Stimulated activated CD8-positive, alpha-beta memory T cell treated with anti-CD3 and anti-CD28 coated beads, Interleukin-7, amount 100 ng/mL, for 4 hours (primary cell): ENCODE measurements at places on chromosomes 5 and 9.

GRCh38 chr5:20286512-20286911, 298.5 kb upstream of the CDH18 start:
- DNase-seq, result no peak

DNA sequence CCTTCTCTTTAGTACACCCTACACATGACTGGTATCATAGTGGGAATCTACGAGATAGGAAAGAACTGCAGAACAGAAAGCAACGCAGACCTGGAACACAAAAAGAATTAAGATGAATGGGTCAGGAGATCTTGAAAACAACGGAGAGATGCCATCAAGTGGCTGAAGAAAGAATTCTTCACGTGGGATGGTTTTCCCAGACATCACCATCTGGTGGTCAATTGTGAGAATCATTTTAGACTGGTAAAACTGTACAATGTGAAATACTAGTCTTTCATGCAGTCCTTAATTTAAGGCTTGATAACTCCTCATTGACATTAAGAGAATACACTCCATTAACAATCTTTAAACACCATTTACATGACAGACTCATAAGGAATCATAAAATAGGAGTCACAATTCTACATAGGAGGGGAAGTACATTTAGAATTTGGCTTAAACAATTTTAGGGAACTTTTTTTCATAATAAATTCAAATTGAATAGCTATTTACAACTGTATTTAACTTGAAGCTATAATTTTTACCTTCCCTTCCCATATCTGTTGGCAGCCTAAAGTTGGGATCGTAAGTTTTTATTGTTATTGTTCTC, 128.4 kb upstream of the TRPM3 start:
- no peak for DNase-seq

DNA sequence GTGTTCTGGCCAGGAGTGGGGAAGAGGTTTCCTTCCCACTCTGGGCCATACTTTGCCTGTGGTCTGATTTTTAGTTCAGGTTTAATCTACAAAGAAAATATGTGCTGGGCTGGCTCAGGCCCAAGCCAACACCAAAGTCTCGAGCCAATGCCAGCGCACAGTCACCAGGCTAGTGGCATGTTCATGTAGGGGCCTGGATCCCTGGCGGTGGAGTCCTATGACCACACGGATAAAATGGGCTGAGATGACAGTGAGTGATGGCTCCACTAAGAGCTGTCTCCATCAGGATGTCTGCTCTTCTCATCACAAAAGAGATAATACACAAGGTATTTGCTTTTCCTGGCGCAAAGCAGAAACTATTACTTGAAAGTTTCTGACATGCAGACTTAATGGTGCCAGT, 92.9 kb upstream of the PTPN3 start:
- DNase-seq, result no peak

- no peak for DNase-seq
Observed at GRCh38 chr5:12016159-12016746, 112.0 kb upstream of the CTNND2 start.

DNA sequence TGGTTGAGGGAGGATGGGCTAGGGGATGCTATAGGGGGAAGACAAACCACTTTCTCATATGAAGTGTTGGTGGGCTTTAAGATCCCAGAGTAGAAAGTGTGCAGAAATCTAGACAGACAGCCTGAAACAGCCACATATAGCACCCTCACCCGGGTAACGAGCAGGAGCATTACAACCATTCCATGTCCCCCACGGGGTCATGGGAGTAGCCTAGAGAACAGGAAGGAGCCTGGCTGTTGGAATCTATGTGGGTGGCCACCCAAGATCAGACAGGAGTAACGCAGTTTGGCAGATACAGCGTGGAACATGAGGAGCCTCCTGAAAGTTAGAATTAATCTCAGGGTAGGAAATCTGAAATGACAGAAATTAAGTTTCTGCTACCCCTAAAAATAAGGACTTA, 146.1 kb upstream of the RAI14 start:
- no peak for DNase-seq

DNA sequence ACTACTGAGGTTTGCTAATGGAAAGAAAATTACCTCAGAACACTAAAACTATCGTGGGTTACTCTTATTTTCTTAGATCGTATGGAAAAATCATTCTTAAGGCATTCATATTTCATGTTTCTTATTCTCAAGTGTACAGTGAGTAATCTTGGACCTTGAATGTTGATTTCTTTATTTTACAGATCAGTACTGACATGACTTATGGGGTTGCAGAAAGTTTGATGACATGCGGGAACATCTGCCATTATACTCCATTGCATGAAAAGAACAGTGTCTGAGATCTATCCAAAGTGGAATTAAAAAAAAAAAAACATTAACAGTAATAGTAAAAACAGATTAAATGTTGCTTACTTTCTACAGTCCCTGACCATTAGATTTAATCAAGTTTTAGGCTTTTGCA, 1290.2 kb upstream of the WWC1 start:
- no peak for DNase-seq

DNA sequence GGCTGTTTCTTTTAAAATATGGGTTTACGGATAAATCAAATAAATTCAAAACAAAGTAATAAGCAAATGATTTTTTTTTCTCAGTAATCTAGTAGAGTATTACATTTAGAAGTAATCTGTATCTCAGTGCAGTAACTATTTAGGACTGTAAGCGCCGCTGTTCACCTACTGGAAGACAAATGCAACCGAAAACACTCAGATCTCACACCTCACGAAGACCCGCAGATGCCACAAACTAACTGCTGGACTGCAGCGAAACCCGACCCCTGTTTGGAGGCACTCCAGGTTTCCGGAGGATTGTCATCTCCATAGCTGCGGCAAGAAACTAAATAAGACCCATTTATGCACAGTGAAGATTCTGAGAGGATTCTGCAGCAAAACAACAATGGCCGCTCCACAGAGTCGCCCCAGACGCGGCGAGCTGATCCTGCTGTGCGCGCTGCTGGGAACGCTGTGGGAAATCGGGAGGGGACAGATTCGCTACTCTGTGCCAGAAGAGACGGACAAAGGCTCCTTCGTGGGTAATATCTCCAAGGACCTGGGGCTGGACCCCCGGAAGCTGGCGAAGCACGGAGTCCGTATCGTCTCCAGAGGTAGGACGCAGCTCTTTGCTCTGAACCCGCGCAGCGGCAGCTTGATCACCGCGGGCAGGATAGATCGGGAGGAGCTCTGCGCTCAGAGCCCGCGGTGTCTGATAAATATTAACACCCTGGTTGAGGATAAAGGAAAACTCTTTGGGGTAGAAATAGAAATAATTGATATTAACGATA, at the start of gene PCDHGA8:
PCDHGA8 (plus strand) TSS at position 205 of the 770 bp plus-strand sequence; CDS start at position 386, 181 bp downstream.
- no peak for DNase-seq

DNA sequence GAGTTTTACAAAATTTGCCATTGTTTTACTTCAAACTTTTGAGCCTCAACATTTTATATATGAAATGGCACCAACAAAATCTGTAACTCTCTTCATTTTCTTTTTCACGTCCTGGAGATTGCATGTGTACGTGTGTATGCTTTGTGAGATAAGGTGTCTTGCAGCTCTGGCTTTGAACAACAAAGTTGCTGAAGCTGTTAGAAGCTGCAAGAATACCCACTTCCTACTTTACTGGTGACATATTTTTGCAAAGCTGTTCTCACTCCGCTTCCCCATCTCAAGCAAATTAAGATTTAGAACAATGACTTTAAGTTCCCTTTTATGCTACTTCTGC, 41.8 kb downstream of the FYB1 start:
- no peak for DNase-seq

GRCh38 chr9:97512966-97513560, 11.6 kb downstream of the TMOD1 start:
- DNase-seq, result no peak

- DNase-seq, result no peak
Observed at GRCh38 chr5:76705574-76705973, 10.4 kb upstream of the F2R start.

GRCh38 chr9:80522465-80522864, 950.7 kb downstream of the TLE4 start:
- no peak for DNase-seq

GRCh38 chr5:74261421-74261820, 379.1 kb downstream of the ENC1 start:
- no peak for DNase-seq

- peak; percentile 2 for DNase-seq
Observed at GRCh38 chr5:98770209-98770910, 3.1 kb upstream of the RGMB start.

DNA sequence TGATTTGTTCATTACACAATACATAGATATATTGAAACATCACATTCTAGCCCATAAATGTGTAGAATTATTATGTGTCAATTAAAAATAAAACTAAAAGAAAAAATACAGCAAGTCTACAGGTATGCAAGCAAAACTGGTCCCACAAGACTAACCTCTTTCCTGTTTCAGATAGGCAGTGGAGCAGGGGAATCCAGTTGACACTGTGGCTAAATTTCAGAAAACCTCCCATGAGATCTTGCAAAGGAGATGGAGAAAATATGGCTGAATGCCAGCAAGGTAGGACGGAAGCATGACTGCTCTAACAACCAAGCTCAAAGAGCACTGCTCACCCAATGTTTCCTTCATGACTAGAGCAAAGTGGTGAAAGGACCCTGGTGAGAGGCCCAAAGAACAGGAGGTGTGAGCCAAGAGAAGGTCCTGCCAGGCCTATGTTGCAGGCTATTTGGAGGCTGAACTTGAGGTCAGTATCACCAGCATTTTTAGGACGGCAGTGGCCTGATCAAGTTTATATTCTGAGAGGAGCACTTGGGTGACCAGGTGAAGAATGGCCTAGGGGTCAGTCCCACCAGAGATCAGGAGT, 1.1 kb upstream of the SH3TC2 start:
- DNase-seq, result no peak

- DNase-seq, result no peak
Observed at GRCh38 chr5:57692582-57693487, 210.2 kb upstream of the ACTBL2 start.

GRCh38 chr5:118379470-118379869, 608.9 kb downstream of the DTWD2 start:
- no peak for DNase-seq

GRCh38 chr5:158701406-158702177, 398.1 kb downstream of the EBF1 start:
- DNase-seq, result no peak

DNA sequence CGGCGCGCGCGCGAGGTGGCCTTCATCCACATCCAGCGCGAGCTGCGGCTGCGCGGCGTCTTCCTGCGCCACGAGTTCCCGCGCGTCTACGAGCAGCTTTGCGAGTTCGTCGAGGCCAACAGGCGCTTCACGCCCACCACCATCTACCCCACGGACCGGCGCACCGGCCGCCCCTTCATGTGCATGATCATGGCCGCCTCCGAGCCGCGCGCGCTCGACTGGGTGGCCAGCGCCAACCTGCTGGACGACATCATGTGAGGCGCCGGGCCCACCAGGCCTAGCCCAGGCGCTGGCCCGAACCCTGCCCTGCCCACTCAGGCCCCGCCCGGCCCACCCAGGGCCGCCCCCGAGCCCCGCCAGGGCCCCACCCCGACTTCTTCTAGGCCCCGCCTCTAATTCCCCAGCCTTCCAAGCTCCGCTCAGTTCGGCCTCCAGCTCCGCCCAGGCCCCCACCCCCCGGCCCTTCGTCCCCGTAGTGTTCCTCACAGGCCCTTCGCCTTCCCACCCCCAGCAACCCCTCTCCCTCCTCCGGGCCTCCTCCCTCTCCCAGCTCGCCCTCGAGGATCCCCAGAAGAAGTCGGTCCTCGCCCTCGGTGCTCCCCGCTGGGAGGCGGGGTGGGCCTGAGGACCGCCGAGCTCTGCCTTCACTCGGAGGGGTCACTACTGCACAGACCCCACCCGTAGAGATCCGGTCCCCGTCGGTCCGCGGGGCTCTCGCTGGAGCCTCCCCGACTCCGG, 2.0 kb upstream of the PHPT1 start:
- DNase-seq, result no peak

- DNase-seq, result no peak
Observed at GRCh38 chr5:26791021-26791420, 247.4 kb downstream of the CDH9 start.

DNA sequence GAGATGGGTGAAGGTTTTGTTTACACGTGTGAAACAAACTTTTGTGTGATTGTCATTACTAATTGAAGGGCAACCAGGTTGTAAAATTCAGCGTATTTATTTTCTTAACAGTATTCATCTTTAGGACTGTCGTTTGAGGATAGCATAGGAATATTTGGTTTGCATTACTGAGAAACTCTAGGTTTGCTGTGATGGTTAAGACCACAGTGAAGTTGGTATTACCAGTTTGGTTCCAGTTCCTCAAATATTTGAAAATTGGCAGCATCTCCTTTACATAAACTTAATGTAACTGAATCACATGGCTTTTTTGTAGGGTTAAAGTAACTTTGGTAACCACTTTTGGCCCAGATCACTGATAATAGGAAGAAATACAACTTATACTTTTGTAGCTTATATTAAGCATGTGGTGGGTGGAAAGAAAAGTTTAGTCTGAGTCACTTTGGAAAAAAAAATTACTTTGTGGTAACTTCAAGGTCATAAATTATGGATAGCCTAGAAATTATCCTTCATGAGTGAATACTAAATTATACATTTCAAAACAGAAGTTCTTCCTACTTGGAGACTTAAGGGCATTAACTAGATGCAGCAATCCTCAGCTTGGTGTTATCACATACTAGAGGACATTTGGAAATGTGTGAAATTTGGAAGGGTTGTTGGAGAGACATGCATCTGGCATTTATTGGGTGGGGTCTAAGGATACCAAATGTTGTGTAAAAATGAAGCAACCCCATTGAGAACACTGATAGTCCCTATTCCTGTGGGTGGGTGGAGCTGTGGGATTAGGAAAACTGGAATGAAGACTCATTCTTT, 33.9 kb downstream of the G3BP1 start:
- no peak for DNase-seq

GRCh38 chr5:67129768-67130167, 66.8 kb downstream of the CD180 start:
- DNase-seq, result no peak

- DNase-seq, result no peak
Observed at GRCh38 chr5:62331921-62332320, 25.9 kb downstream of the KIF2A start.

DNA sequence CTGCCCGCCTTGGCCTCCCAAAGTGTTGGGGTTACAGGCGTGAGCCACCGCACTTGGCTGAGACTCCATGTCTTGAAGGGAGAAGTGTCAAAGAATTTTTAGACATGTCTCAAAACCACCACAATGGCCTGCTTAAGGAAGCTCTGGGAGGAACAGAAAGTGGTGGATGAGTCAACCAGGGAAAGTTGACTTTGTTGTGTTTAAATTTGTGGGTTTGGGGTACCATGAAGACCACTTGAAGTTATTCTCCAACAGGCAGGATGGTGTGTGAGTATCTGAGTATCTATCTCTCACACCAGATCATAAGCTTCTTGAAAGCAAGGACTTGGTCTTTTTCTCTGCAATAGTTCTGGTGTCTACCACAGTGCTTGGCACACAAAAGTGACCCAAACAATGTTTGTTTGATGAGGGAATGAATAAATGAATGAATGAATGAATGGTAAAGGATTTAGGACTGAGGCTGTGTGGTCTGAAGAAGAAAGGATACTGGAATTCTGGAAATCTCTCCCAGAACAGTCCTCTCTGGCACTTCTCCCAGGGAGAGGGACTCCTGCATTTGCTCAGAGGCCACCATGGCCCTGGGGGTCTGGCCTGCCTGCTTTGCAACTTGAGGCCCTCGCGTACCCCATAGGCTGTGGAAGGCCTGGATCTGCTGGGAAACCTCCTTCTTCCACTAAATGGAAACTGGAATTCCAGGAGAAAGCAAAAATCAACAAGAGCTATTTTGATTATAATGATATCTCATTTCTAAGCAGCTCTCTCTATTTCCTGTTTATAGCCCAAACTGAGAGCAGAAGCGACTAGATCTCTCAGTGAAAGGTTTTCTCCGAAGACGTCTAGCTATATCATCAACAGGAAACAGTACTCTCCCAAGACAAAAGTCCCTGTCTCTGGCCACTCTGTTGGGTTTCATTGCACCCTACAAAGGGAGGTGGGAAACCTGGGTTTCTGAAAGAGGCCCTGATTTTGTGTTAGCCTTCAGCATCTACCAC, 187.9 kb downstream of the PALM2AKAP2 start:
- DNase-seq, result no peak
